ENCODE measurements at places on chromosomes 5 and 9.

DNA sequence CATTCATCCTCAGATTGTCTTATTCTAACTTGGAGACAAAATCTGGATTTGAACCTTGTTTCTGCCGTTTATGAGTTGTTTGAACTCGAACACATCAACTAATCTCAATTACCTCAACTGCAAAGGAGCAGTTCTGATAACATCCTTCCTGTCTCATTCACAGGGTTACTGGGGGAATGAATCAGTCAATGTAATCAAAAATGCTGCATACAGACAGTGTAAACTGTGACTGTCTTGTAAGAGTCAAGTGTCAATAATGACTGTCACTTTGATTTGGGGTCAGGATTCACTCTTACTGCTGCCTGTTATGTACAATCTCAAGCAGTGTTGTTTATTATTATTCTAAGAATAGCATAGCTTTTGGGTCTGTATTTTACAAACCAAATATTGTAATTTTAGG, 273.8 kb downstream of the DOCK8 start:
- no peak for DNase-seq

- DNase-seq, result no peak
Measured at GRCh38 chr9:81609782-81610739, 79.3 kb downstream of the TLE1 start.

DNA sequence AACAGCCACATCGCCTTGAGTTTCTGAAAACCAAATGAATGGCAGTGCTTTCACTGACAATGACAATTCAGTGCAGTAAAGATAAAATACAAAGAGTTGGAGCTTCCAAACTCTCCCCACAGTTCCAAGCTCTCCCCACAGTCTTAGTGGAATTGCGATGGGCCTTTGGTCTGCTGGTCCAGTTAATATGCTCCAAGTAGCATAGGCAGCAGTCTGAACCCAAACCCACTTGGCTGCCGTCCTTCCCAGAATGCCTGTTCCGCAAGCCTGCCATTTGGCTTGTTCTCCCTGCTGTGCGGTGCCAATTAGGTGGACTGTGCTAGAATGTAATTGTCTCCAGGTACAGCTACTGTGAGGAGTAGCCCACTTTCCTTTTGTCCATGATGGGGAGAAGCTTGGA, 250.1 kb downstream of the GOLPH3 start:
- no peak for DNase-seq

DNA sequence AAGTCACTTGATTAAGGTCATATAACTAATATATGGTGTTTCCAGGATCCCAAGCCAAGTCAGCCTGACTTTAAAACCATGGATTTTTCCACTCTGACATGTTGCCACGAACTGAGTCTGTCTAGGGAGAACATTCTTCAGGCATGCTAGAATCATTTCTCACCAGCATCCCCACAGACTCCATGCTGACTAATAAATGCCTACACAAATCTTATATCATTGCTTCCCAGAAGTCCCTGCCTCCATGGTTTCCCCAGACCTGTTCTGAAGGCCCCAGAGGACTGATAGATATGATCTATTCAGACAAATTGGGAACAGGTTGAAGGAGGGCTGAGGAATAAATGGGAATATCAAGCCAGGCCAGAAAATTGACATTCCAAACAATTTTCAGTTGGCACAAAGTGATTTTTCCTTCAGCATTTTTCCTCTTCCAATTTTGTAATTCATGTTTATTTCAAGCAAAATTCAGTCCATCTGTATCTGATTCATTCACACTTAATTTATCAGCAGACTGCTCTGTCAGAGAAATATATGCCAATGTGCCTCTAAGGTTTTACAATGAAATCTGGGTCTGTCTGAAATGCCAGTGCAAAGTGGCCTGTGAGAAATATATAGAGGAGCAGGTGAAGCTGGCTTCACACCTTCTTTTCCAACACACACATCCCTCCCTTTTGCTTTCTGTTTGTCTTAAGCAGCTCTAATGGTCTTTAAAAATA, 413.6 kb upstream of the TNC start:
- DNase-seq, result no peak

DNA sequence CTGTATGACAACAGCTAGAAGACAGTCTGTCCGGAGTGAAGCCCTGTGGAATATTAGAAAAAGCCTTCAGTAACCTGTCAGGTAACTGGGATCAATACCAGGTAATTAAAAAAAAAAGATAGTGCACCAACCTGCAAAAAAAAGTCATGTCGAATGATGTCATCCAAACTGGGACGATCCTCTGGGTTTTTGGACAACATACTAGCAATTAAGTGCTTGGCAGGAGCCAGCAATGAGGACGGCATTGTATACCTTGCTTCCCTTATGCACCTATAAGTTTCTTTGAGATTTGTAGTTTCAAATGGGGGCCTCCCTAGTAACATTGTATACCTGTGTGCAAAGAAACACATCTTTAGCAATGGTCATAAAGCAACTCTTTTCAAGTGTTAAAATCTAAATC, 2.8 kb downstream of the PLK2 start:
- no peak for DNase-seq

DNA sequence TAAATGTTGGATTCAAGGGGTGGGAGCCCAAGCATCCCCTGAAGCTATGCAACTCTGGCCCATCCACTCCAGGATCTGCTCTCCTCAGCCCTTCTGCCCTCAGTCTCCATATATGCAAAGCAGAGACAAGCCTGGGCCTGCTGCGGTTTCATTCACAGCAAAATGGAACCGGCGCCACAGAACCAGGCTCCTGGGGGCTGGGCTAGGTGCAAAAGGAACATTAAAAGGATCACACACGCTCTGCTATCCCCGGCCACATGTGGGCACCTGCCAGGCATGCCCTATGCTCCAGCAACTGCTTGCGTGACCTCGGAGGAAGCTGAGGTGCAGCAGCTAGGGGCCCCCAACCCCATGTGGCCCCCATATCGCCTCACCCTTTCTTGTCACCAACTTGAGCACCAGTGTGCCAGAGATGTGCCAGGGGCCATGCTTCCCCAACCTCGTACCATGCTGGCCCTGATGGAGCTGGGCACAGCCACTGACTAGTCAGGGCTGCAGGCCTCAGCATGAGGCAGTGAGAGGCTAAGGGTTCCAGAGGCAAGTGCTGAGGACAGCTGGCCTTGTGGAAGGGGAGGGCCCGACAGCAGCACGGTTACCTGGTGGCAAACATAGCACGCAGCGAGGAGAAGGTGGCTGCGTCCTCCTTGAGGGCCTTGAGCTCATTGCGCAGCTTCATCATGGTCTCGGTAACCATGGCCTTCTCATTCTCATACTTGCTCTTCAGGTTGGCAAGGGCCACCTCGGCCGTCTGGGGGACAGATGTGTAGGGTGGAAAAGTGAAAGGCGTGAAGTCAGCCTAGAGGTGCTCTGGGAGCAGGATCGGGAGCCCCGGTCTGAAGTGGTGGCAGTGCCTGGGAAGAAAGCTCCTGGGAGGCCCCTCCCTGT, 47.2 kb downstream of the BICD2 start:
- no peak for DNase-seq

DNA sequence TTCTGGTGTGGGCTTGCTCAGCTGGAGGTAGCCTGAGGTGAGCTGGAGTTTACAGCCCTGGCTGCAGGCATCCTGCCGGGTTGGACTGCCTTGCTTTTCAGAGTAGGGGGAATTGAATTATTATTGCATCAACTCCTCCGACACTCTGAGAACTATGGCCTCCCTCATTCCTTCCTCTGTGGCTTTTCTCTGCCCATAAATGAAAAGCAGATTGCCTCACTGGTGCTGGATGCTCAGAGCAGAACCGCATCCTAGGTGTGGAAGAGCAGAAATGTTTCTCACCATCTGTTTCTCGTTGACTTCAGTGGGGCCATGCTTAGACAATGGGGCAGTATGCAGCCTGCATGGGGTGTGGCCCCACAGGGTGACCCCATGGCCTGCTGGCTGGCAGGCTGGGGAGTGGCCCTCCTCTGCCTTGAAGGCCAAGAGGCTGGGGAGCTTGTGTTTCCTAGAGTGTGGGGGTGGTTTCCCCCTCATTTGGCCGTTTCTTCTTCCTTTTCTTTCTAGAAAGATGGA, 27.3 kb upstream of the TGFBI start:
- no peak for DNase-seq

- DNase-seq, result no peak
Measured at GRCh38 chr9:115211413-115212124, 93.6 kb upstream of the TNC start.

Measured in naive thymus-derived CD8-positive, alpha-beta T cell (primary cell).